ENCODE measurements at places on chromosomes 7 and 10.

GRCh38 chr7:16813232-16813616 is 8.4 kb upstream of the AGR2 start:
- DNase-seq: no peak

- DNase-seq: no peak
These were observed 75.5 kb upstream of the AGK start for GRCh38 chr7:141475679-141476078.

DNA sequence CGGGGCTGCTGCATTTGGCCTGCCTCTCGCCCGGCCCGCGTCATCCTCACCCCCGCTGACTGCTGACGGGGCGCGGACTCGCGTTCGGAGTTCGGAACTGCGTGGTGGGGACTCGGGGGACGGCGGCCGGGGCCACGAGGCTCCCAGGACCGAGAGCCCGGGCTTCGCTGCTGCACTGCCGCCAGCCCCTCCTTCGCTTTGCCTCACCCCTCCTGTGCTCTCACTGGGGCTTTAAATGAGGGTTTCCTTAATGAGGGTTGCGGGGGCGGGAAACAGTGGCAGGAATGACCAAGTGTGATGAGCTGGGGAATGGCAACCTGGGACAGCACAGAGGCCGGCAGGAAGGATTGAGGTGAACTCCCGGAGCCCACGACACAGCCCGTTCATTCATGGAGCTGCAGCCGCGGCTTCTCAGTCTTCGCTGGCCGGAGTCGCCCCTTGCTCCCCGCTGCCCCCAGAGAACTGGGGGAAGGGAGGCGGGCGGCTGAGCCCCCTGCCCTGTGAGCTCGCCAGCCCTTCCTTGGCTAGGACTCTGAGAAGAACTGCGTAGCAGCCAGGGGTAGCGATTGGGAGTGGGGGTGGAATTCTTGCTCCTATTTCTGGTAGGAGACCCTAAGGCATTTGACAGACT is 1.5 kb upstream of the LRRC4 start:
- no peak for DNase-seq

GRCh38 chr7:195010-195829 is 2.8 kb downstream of the FAM20C start:
- no peak for DNase-seq

- no peak for DNase-seq
These were observed 53.6 kb upstream of the TMEM72 start for GRCh38 chr10:44857363-44858016.

- no peak for DNase-seq
These were observed 12.7 kb downstream of the SLIT1 start for GRCh38 chr10:97173036-97173435.

DNA sequence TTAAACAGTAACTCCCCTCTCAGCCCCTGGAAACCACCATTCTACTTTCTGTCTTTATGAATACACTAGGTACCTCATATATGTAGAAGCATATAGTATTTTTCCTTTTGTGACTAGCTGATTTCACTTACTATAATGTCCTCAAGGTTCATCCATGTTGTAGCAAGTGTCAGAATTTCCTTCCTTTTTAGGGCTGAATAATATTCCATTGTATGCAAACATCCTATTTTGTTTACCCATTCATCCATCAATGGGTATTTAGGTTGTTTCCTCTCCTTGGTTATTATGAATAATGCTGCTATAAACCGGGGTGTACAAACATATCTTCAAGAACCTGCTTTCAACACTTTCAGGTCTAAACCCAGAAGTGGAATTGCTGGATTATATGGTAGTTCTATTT is 125.3 kb downstream of the SGMS1 start:
- no peak for DNase-seq

DNA sequence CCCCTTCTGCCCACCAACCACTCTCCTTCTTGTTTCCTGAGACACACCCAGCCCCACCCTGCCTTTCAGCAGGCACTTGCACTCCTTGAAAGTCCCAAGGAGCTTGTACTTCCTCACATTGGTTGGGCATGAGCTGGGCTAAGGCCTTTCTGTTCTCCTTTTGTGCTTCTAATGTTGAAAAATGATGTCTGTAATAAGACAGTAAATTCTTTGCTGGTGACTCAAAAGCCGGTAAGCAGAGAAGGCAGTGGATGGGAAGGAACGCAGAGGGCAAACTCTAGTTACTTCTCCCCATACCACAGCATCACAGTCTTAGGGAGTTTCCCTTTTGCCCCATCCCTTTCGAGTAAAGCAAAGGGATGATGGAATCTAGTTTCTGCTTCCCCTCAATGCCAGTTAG is 185.6 kb downstream of the PLXNA4 start:
- DNase-seq: no peak

DNA sequence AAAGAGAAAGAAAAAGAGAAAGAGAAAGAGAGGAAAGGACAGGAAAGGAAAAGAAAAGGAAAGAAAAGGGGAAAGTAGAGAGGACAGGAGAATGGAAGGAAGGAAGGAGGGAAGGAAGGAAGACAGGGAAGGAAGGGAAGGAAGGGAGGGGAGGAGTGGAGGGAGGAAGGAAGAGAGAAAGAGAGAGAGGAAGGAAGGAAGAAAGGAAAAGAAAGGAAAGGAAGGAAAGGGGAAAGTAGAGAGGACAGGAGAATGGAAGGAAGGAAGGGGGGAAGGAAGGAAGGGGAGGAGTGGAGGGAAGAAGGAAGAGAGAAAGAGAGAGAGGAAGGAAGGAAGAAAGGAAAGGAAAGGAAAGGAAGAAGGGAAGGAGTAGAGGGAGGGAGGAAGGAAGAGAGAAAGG is 96.4 kb upstream of the APBB1IP start:
- no peak for DNase-seq

- no peak for DNase-seq
These were observed 31.6 kb downstream of the RHEB start for GRCh38 chr7:151488096-151488495.

- DNase-seq: no peak
These were observed 54.7 kb downstream of the CHRM2 start for GRCh38 chr7:136923111-136923667.

DNA sequence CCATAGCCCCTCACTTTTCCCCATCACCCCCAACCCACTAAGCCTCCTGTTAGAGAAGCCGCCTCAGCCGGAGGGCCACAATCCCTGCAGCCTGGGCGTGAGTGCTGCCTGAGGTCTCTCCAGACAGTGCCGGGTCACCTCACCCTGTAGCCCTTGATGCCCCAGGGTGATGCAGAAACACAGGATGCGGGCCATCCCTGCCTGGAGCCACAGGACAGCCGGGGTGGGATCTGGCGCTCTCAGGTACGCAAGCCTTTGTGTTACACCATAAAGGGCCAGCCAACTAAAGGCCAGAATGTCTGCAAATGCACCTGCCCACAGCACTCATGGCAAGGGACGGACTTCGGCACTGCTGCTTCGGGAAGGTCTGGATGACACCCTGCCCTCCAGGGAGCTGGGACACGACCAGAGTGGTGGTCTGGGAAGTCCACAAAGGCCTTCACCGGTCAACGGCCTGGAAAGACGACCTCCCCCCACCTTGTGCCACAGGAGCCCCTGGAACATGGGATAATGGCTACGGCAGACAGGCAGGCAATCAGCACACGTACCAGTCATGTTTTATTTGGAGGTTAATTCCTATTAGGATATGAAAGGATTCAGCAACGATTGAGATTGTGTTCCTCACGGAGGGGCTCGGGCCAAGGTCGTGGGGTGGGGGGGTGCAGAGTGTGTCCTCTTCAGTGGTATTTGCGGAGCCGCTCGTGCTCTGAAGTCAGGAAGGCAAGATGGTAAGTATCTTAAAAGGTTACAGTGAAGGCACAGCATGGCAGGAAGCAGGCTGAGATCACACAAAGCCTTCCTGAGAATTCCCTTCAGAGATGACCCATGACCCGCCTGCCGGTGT is 8.1 kb downstream of the ATP5MF start:
- no peak for DNase-seq

DNA sequence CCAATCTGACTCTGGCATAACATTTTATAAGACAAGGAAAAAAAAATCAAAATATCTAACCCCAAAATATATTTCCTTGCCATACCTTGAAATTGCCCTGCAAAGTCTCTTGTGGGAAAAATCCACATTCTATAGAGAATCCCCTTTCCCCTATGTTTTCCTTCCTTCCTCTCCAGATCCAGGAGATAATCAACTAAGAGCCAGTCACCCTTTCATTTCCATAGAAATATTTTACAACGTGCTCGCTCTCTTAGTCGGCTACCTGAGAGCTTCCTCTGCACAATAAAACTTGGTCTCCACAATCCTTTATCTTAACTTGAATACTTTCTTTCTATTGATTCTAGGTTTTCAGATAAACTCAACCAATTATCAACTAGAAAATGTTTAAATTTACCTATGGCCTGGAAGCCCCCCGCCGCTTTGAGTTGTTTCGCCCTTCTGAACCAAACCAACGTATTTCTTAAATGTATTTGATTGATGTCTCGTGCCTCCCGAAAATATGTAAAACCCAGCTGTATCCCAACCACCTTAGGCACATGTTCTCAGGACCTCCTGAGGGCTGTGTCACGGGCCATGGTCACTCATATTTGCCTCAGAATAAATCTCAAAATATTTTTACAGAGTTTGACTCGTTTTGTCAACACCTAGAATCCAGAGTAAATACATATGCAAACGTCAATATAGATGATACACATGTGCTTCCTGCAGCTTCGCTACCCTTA is 869 bp downstream of the PSAP start:
- no peak for DNase-seq

DNA sequence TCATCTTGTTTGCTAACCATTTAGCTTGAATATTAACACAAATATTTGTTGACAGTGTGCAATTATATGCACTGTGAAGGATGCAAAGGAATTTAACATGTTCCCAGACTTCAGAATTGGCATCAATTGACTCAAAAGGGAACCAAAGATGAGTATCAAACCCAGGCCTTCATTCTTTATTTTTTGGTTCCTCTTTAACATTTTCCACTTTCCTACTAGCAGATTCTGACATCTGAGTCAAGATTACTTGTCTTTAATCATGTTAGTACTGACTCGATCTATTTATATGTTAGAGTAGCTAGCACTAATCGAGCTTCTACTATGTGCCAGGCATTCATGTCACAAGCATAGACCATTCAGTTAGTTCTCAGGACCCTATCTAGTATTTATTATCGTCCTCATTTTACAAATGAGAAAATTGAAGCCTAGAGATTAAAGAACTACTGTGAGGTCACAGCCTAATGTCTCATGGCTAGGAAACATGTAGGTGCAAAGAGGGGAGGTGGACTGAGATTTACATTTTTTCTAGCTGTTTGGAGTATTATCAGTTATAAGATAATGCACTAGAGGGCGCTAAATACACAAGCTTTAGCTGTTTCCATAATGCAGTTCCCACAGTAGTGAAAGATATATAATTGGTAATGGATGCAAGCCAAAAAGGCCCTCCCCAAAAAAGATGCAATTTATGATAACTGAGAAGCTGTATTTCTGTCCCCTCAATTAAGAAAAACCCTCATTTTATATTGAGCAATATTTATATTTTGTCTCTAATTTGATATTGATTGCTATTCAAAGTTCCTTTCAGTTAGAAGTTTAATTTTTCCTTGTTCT is 32.9 kb upstream of the KMT2E start:
- no peak for DNase-seq

DNA sequence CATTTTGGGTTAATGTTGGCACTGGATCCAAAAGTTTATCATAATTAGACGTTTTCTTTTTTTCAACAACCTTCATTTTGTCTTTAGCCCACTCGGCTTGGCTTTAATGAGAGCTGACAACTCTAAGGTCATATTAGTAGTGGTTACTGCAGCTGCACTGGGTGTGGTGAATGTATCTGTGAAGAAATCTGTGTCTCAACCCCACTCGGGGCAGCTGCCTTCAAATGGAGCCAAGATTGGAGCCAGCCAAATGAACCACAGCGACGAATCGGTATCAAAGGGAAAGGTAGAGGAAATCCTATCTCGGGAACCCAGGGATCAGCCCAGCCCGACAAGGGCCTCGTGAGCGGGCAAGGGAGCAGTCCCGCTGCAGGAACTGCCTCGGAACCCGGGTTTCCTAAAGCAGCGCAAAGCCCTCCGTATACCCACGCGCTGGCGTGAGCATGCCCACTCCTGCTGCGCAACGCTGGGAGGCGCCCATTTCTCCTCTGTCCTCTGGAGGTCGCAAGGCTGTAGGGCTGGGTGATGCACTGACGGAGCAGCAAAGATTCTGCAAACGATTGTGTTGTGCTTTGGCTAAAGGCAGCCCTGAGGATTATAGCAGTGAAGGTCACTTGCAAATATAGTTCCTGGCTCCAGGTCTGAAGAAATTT is 98.7 kb upstream of the MBL2 start:
- no peak for DNase-seq
